ENCODE measurements at places on chromosomes 6 and 20.

GRCh38 chr6:40414617-40415016 is 172.5 kb downstream of the LRFN2 start:
- no peak for DNase-seq

DNA sequence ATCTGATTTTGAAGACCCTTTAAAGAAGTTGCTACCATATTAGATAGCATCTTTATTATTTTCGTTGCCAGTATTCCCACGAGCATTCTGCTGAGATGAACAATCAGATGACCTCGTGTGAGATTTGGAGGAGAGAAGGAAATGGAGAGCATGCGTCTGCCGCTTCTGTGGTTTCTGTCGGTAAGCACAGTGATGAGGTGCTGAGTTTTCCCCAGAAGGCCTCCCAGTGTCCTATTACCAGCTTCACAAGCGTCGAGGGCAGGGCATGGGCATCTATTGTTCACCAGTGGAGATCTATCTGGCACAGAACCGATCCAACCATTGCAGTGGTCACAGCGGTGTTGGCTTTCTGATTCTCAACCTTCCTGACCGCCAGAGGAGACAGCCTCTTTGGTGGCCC is 29.4 kb downstream of the TRAF3IP2 start:
- DNase-seq: no peak

DNA sequence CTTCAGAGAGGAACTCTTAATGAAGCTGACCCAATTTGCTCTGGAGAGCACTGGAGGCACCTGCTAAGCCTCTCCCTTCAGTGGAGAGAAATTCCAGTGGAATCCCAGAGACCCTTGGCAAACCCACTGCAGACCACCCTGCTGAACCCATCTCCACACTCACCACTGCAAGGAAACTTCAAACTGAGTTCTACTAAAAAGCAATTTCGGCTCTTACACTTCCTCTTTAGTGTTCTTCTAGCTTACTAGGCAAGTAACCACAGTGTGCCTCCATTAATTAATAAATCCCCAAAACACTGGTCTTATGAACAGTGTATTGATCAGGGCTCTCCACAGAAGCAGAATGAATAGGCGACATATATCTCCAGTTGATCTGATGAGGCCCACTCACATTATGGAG is 43.0 kb upstream of the HLA-E start:
- no peak for DNase-seq

- DNase-seq: no peak
These were observed 253.1 kb upstream of the SUPT3H start for GRCh38 chr6:45630801-45631200.

GRCh38 chr20:23226612-23227265 is 123.9 kb upstream of the NXT1 start:
- DNase-seq: no peak

DNA sequence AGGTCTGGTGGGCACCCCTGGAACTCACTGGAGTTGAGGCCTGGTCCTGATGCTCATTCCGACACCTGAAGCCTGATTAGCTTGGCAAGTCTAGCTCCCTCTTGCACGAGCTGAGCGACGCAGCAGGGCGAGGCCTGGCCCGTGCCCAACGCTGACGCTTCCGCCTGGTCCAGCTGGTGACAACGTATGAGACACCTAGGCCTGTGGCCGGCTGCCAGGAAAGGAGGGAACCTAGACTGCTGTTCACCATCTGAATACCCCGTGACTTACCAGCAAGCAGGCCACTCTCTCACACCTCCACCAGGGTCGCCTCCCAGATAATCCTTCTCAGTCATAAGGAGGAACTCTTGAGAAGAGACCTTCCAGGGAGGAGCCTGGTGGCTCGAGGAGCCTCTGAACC is 24.5 kb downstream of the YTHDF1 start:
- DNase-seq: no peak

- DNase-seq: no peak
These were observed 76.7 kb upstream of the FABP7 start for GRCh38 chr6:122702841-122703240.

DNA sequence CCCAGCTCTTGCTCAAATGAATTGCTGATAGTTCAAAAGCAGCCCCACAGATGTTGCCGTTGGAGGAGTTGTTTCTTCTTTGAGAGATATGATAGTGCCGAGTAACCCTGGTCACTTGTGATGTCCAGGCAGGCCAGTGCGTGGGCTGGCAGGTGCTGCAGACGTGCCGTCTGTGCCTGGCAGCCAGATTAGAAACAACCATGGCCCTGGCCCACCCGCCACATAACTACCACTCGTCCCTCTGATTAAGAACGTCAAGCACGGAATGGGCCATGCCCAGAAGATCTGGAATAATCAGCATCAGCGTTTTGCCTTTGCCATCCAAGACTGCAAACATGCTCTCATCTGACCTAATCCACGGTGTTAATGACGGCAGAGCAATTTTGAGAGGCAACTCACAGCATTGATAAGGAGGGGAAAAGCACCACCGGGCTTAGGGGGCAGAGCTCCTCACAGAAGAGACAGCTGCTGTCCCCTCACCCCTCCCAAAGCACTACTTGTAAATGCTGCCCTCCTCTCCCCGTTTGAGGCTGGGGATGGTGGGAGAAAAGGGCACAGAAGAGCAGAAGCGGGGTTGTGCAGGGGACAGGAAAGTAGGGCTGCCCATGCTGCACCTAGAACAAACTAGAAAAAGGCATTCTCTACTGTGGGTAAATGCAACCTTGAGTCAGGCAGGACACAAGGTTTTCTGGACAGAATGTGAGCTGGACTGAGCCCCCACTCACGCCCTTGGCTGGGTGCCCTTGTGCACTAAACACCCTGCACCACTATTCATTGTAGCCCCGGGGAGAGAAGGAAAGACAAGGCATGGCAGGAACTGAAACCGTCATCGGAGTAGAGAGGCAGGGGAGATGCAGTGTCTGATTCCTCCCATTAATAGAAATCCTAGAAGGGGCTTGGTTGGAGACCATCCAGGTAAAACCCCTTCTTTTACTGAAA is 5.3 kb upstream of the CPNE5 start:
- DNase-seq: no peak

DNA sequence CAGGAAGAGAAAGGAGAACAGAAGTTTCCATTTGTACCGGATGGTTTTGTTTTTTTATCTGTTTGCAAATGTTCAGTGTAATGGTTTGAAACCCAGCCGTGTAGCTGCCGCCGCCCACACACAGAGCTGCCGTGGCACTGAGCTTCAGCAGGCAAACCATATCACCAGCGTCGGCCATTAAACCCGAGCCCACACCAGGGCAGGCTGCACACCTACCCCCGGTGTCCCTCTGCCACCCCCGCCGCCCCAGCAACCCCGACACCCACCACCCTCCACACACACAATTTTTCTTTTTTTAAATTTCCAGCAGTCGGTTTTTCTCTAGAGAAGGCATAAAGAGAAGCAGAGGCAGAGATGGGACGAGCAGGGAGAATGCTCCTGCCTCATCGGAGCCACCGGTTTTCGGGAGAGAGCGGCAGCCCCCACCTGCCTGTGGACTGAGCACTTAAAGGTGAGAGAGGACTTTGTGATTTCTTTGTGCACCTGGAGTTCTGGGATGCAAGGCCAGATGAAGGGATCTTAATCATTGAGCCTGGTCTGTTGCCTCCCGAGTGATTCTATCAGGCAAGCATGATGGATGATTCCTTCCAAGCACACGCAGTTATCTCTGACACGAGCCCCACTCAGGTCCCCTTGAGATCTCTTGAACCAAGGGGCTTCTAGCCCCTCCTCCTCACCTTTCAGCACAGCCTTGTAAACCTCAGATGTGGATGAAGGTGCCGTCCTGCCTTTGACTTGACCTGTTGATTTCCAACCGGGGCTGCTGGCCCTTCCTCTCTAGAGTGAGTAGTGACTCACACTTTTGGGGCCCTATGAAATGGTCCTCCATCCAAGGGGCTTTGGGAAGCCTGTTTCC is 17.5 kb upstream of the ZNF831 start:
- no peak for DNase-seq

DNA sequence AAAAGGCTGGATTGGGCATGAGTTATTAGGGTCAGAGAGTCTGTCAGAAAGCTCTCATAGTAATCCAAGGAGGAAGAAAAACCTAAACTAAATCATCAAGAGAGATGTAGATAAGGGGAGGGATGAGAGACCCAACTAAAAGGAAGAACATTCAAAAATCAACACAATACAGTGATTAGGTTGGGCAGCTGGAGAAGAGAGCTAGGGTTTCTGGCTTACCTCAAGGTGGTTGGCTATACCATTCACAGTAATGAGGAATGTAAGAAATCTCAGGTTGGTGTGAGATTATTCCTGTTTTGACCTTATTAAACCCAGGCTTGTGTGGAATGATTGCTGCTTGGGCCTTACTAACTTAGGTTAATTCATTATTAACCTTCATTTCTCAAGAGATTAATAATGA is 6.2 kb upstream of the COX7A2 start:
- DNase-seq: no peak

GRCh38 chr6:43812850-43813578 is 43.0 kb downstream of the VEGFA start:
- DNase-seq: no peak

- DNase-seq: no peak
These were observed 39.4 kb upstream of the PMEPA1 start for GRCh38 chr20:57749131-57749690.

DNA sequence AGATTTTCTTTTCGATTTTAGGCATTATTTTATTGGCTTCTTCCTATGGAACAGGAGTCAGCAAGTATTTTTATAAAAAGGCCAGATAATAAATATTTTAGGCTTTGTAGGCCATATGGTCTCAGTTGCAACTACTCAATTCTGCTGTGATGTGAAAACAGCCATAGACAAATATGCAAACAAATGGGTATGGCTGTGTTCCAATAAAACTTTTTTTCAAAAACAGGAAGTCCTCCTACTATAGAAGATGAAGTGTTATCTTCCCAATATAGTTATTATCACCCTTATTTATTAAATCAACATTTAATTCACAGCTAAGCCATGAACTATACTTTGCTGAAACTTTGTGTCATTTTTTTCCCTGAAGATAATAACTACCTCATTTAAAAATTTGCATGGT is 57.2 kb downstream of the CHD6 start:
- no peak for DNase-seq

DNA sequence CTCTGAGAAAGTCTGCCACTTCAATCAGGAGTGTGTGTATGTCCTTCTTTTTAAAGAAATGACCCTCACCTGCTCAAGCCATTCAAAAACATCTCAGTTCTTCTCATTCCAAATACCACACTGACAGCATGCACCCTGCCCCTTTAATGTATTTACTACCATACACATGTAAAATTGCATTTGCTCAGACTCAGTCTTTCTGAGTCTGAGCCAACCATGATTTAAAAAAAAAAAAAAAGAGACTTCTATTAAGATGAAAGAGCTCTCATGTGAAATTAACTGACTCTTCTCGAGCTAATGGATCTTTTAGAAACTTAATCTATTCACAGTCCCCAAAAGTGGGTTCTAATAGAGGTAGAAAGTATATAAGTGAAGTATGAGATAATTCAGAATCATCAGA is 1.4 kb upstream of the FILIP1 start:
- DNase-seq: no peak

GRCh38 chr6:109260701-109261100 is 121.6 kb downstream of the CD164 start:
- no peak for DNase-seq

GRCh38 chr6:53032849-53033248 is 32.4 kb upstream of the FBXO9 start:
- no peak for DNase-seq

DNA sequence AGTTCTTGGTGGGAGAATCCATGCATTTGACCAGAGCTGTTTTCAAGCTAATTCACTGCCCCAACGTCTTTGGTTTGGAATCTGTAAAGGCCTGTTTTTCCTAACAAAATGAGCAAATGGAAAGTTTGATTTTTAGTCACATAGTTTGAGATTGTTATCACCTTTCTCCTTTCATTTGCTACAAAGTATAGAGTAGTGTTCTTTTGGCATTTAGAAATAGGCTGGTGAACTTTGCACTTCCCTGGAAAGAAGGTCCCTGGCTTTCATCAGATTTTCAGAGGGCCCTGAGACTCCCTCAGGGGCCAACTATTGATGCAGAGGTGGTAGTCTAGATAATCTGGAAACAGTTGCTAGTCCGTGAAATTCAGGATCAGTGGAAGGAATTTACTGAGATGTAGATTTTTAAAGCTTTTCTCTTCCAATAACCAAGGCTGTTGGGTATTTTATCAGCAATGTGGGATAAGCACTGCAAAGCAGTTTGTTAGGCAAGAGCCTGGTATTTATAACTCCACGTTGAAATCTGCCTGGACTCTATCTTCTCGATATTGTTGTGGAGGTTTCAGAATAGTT is 1.7 kb downstream of the ARFGEF2 start:
- DNase-seq: no peak

GRCh38 chr6:41654698-41655151 is 16.5 kb downstream of the MDFI start:
- DNase-seq: no peak

- no peak for DNase-seq
These were observed 763.9 kb downstream of the HACE1 start for GRCh38 chr6:104095661-104096416.

GRCh38 chr20:5182615-5183254 is 55.9 kb downstream of the CDS2 start:
- DNase-seq: no peak

DNA sequence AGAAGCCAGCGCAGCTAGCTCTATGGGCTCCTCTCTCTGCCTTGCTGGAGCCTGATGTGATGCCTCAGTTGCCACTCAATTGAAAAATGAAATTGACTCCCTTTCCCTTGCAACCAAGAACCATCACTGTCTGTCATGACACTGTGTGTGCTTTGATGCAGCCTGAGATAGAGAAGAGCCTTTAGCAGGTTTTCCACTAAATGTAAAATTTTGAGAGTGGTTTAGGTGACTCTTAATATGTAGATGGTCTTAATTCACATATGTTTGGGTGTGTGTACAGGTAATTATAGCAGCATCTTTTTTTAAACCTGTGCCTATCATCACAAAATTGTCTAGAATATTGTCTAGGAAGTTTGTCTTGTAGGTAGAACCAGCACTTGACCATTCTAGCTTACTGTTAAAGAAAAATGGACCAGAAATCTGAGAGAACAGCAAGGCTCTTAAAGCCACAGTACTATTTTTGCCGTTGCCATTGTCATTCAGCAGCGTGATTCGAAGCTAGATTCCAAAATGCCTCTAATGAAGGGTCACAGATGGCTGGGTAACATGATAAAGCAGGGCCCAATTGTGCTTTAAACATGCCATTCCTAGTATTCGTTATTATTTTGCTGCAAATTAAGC is 1.3 kb downstream of the ARFGEF3 start:
- DNase-seq: no peak

GRCh38 chr6:41896281-41896680 is 1.1 kb upstream of the USP49 start:
- no peak for DNase-seq

GRCh38 chr6:37285861-37286311 is 27.9 kb upstream of the TMEM217 start:
- no peak for DNase-seq

DNA sequence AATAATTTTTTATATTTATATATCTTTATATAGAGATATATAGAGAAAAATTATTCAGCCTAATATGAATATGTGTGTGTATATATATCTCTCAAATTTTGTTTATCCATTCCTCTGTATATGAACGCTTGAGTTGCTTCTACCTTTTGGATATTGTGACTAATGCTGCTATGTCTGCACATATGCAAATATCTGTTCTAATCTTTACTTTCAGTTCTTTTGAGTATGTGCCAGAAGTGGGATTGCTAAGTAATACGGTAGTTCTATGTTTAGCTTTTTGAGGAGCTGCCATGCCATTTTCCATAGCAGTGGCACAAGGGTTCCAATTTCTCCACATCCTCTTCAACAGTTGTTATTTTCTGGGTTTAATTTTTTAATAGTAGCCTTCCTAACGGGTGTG is 72.8 kb upstream of the CEP85L start:
- no peak for DNase-seq

GRCh38 chr6:30260036-30260504 is 46.9 kb upstream of the TRIM26 start:
- no peak for DNase-seq

GRCh38 chr20:19996222-19996621 is 20.9 kb upstream of the NAA20 start:
- no peak for DNase-seq

Measured in stimulated activated CD8-positive, alpha-beta memory T cell treated with anti-CD3 and anti-CD28 coated beads, Interleukin-15, amount 100 ng/mL, for 24 hours (primary cell).